ENCODE measurements at places on chromosomes 12 and 14. TPM values are rescaled to one million over a fixed set of nuclear protein-coding genes. Genes with fewer than 3 reads are reported as not detected.

- no peak for DNase-seq
Measured at GRCh38 chr14:20508367-20508766, 3.0 kb downstream of the RNASE10 start.

DNA sequence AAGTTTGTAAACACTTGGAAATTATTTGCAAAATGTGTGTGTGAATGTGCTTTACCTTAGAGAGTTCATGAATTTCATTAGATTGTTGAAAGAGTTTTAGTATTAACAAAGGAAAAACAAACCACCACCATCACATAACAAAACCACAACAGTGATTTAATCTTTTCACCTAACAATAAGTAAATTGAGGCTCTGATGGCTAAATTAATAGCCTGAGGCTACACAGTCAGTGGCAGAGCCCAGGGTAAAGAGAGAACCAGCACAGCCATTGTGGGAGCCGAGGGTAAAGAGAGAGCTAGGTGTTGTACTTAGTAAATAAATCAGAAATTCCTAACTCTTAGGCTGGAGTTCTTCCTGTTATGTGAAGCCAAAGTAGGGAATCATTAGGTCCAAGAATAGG, 51.2 kb upstream of the CAPRIN2 start:
- DNase-seq: no peak

DNA sequence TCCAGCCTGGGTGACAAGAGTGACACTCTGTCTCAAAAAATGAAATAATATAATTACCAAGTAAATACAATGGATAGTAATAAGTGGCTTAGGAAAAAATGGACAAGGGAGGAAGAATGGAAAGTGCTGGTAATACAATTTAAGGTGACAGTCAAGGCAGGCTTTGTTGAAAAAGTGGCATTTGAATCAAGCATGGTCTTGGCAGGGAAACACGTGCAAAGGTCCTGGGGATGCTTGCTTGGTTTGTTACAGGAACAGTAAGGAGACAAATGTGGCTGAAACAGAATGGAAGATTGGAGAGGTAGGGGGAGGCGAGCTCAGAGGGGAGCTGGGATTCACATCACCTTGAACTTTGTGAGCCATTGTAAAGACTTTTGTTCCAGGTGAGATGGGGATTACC, 153.2 kb downstream of the TMEM132C start:
- DNase-seq: no peak

DNA sequence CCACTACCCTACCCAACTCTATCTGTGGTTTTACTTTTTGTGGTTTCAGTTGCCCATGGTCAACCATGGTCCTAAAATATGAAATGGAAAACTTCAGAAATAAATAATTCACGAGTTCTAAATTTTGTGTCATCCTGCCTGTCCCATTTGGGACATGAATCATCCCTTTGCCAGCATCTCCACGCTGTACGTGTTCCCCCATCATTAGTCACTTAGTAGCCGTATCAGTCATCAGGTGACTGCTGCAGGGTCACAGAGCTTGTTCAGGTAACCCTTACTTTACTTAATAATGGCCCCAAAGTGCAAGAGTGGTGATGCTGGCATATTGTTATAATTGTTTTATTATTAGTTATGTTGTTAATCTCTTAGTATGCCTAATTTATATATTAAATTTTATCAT, 209.9 kb downstream of the ITPR2 start:
- DNase-seq: no peak

DNA sequence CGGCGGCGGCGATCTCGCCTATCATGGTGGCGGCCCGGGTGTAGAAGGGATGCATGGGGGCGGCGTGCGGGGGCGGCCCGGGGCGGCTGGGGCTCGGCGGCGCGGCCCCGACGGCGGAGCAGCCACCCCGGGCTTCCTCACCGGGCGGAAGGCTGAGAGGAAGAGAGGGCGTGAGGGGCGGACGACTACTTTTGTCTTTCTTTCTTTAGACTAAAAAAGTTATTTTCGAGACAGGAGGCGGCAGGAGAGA, 240 bp downstream of the BTG1 start:
- no peak for DNase-seq

- no peak for DNase-seq
Measured at GRCh38 chr12:80509781-80510556, 65.9 kb downstream of the PTPRQ start.

DNA sequence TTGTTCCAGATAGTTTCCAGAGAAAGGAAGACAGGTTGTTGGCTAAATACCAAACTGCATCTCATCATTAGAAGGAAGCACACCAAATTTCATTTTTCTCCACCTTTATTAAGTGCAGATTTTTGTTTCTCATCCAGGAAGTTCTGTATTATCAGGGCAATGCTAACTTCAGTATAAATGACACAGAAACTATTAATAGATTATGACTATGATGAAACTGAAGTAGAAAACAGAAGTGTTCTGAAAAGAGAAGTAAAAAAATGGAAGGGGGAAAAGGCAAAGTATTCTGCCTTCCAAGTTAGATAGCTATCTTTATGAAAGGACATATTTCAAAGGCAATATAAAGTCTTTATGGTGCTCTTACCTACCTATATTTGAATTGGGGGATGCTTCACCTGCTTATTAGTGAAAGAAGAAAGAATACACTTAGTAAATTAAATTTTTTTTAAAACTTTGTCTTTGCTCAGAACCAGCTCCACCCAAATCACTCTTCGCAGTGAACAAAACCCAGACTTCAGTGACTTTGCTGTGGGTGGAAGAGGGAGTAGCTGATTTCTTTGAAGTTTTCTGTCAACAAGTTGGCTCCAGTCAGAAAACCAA, 223.9 kb downstream of the PTPRO start:
- DNase-seq: no peak

- DNase-seq: no peak
Measured at GRCh38 chr14:31492759-31493498, 5.1 kb upstream of the GPR33 start.

DNA sequence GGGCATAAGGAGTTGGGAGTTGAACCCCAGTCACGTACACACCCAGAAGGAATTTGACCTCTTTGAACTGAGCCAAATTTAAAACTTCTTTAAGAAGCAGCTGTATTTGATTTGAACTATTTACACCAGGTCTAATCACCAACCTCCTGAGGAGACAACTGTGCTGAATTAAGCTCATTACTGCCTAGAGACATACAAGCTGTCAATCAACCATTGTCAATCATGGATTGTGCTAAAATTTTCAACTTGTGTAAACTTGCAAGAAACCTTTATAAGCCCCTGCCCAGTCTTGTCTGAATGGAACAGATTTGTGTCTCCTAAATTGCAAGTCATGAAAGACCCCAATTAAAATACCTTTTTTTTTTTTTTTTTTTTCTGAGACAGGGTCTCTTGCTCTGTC, 44.3 kb upstream of the RESF1 start:
- no peak for DNase-seq

The ZNF705A gene
- total RNA-seq: not detected

The FOS gene
- total RNA-seq: 292 TPM

The KRT79 gene
- total RNA-seq: not detected

The C12orf43 gene
- total RNA-seq: 22.7 TPM

The KERA gene
- not detected for total RNA-seq

The MANSC1 gene
- total RNA-seq: 46.5 TPM
